ENCODE measurements at places on chromosomes 13 and 19.

GRCh38 chr19:11881151-11881800 is 6.3 kb upstream of the ZNF69 start:
- no peak for DNase-seq

DNA sequence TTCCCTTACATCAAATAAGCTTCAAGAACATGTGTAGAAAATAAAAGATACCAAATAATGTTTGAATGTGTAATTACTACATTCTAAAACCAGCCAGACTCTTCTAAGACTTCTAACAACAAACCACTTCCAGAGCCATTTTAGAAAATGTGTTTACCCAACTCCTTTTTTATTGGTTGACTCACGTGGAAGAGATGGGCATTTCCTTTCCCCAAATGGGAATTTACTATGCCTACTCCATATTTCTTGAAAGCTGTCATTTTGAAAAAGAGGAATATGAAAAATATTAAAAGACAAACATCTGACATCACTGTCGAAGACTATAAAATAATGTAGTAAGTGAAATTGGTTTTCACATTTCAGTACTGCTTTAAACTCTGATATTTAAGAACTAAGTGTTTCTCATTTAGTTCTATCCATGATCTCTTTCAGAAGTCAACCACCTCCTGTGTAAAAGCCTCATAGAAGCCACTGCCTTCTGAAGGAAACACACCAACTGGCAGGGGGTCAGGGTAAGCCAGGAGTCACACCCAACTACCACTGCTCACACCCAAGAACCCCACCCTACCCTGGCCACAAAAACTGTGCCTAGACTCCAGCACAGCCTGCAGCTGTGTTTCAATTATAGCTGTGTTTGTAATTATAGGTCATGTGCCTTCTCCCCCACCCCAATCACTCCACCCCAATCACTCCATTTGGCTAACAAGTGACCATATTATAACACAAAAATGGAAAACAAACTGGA is 86.8 kb downstream of the UBL3 start:
- no peak for DNase-seq

DNA sequence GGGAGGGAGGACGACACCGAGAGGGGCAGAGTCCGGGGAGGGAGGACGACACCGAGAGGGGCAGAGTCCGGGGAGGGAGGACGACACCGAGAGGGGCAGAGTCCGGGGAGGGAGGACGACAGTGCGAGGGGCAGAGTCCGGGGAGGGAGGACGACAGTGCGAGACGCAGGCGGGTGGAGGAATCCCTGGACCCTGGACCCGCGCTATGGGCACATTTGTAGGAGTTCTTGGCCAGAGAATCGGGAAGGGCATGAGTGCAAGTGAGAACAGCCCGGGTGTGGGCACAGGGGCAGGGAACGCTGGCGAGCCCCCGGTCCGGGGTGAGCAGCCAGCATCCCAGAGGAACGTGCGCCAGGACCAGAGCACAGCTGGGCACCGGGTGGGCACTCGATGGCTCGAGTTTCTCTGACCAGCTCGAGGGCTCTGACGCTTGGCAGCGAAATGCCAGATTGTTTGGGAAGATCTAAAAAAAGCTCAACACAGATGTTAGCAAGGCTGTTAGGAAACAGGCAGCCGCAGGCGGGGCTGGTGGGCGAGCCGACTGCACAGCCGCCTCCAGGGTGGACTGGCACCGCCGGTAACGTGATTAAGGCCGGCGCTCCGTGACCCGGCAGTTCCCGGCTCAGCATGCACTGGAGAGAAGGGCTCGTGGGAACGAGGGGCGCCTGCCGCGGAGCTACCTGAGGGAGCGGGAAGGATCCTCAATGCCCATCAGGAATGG is 17.9 kb upstream of the C2CD4C start:
- no peak for DNase-seq

DNA sequence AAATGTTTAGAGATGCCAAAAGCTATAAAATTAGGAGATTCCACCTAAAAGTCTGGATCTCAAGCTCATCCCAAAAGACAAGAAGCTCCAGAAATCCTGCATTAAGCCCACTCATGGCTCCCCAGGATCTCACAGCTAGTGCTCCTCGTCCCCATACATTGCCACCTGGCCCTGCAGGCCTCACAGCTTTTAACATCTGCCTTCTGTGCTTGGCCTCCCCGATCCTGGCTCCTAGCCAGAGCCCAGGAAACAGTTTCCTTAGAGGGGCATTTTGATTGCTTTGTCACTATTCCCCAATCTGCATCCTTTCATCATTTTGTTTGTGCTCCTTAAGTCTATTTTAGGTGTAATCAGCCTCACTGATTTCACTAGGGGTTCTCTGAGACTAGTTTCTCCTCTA is 14.5 kb upstream of the DCT start:
- peak; percentile 12 for DNase-seq

DNA sequence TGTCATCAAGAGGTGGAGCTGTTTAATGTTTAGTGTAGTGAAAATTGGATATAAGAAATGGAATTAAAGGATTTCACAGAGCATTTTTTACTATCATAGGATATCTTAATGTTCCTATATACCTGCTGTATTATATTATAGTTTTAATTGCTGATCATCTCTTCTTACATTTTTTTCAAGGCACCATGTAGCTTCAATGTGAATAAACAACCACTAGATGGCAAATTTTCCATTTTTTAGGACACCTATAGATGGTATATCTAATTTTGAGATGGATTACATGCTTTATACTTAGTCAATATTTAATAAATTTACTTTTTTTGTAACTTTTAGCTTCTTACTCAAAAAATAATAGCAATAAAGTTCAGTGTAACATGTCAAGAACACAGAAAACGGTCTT is 9.0 kb upstream of the ATXN8OS start:
- peak; percentile 14 for DNase-seq

GRCh38 chr19:10808937-10809649 is 26.9 kb downstream of the TMED1 start:
- DNase-seq: no peak

- DNase-seq: peak; percentile 84
Observed at GRCh38 chr13:111971891-111972780, 94.8 kb upstream of the SOX1 start.

GRCh38 chr13:22198001-22198400 is 527.1 kb downstream of the FGF9 start:
- DNase-seq: no peak

DNA sequence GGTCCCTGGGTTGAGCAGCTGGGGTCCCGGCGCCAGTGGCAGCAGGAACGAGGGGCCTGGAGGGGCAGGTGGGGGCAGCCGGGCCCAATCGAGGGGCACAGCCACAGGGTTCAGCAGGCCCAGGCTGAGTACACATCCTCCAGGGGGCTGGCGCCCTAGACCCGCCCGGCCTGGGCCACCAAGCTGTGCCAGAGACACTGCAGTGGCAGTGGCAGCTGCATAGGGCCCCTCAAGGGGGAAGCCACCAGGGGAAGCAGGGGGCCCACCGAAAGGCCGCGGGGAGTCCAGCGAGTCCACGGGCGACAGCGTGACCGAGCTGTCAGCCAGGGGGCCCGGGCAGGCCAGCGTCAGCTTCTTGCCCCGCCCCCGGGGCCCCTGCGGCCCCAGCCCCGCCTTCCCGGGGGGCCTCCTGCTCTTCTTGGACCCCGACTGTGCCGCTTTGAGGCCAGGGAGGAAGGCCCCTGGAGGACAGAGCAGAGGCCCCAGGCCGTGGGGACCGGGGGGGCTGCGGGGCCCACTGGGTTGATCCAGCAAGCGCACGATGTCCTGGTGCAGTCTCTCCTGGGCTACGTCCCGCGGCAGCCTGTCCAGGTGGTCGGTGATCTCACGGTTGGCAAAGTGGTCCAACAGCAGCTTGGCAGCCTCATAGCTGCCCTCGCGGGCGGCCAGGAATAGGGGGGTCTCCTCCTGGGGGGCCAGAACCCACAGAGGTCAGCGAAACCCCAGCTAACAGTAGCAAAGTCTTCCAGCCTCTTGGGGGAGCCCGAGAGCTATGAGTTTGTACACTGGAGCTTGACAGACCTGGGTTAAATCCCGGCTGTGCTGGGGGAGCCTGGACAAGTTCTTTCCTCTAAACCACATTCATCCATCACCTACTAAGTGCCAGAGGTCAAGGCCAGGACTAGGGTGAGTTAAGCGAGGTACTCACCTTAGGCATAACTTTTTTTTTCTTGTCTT is 39.5 kb downstream of the NOTCH3 start:
- DNase-seq: no peak

GRCh38 chr13:41458187-41458760 is 924 bp downstream of the RGCC start:
- no peak for DNase-seq

- DNase-seq: no peak
Observed at GRCh38 chr13:43086181-43086580, 62.8 kb downstream of the DNAJC15 start.

- no peak for DNase-seq
Observed at GRCh38 chr13:59743195-59743594, 420.5 kb downstream of the DIAPH3 start.

- no peak for DNase-seq
Observed at GRCh38 chr13:37833411-37833810, 36.2 kb downstream of the TRPC4 start.

GRCh38 chr13:32045982-32046785 is 14.6 kb downstream of the FRY start:
- DNase-seq: peak; percentile 70

GRCh38 chr19:15264061-15264932 is 32.0 kb upstream of the EPHX3 start:
- DNase-seq: peak; percentile 48

DNA sequence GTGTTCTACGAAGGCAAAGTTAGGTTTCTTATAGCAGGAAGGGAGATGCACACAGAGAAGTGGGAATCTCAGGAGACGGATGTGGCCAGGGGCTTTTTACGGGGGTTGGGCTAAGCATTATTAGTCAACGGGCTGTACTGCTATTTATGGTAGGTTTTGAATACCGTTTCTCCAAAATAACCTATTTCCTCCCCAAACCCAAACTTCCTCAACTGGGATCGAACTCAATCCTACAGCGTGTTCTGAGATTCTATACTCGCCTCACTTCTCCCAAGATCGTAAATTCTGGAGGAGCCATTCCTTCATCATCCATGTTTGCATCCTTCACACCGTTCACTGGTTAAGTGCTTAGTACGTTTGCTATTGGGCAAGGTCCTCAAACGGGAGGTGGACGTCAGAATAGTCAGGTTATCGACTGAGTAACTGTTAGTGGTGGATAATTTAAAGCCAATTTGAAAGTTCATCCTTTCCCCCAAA is 1.2 kb upstream of the TRIM13 start:
- no peak for DNase-seq

- peak; percentile 0 for DNase-seq
Observed at GRCh38 chr19:28737021-28737895, 475.7 kb downstream of the UQCRFS1 start.

- DNase-seq: no peak
Observed at GRCh38 chr19:3455960-3456601, 24.2 kb downstream of the SMIM24 start.

DNA sequence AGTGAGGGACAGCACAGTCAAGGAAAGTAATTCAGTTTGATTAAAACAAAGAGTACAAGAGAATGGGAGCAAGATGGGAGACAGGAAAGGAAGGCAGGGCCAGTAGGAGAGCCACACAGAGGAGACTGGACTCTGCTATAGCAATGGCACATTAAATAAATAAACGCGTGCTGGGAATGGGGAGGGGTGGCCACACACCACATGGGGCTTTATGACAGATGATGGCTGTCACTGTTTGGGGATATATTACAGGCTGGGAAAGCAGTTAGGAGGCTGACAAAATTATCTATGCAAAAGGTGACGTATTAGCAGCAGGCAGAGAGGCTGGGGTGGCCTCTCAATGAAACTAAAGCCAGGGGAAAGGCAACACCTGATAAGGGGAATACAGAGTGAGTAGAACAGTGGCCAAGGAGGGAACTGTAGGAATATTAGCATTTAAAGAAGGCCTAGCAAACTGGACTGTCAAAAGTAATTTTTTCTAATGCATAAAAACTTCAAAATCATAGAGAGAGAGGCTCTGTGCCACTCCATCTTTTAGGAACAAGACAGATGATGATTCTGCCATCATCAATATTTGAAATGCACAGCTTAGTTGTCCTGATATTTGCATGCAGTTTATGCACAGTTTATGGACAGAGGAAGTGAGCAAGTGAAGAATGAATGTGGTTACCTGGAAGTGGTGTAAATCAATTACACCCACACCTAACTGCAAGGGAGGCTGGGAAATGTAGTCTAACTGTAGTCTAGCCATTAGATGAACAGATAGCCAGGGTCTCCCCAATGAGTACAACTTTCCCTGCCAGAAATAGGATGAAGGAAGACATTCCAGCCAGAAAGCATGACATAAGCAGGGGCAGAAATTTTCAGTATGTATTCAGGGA is 346.5 kb downstream of the FOXO1 start:
- DNase-seq: no peak

DNA sequence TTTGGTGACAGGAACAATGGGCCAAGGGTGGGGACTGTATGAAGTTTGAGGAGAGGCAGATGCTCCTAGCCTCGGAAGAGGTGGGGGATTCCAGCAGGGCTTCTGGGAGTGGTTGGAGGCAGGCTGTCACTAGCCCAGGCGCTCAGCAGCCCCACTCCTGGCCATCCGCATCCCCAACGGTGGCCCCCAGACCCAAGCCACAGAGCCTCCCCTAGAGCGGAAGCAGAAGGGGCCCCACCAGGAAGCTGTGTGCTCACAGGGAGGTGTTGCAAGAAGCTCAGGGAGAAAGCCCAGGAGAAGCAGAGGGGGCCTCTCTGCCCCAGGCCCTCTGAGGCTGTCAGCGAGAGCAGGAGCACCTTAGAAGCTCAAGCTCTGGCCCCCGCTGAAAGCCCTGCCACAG is 8.3 kb downstream of the PRAM1 start:
- no peak for DNase-seq

GRCh38 chr19:41335467-41335866 is 18.3 kb downstream of the TGFB1 start:
- no peak for DNase-seq

DNA sequence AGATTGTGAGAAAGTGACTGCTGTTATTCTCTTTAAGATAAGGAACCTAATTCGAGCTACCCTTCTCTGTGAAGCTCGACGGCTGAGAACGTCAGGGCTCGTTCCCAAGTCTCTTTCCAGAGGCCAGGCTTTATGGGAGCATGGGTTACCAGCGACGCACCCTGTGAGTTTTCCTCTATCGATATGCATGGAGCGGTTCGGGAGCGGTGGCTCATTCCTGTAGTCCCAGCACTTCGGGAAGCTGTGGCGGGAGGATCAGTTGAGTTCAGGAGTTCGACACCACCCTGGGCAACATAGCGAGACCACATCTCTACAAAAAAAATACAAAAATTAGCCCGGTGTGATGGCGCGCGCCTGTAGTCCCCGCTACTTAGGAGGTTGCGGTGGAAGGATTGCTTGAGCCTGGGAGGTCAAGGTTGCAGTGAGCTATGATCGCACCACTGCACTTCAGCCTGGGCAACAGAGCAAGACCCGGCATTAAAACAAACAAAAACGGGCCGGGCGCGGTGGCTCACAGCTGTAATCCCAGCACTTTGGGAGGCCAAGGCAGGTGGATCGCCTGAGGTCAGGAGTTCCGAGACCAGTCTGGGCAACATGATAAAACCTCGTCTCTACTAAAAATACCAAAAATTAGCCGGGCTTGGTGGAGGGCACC is 681 bp upstream of the ZNF606 start:
- no peak for DNase-seq

- no peak for DNase-seq
Observed at GRCh38 chr13:23758798-23759527, 130.2 kb downstream of the MIPEP start.

GRCh38 chr13:97124915-97125809 is 97.0 kb upstream of the MBNL2 start:
- DNase-seq: peak; percentile 58
